ENCODE measurements at places on chromosomes 4 and X.

DNA sequence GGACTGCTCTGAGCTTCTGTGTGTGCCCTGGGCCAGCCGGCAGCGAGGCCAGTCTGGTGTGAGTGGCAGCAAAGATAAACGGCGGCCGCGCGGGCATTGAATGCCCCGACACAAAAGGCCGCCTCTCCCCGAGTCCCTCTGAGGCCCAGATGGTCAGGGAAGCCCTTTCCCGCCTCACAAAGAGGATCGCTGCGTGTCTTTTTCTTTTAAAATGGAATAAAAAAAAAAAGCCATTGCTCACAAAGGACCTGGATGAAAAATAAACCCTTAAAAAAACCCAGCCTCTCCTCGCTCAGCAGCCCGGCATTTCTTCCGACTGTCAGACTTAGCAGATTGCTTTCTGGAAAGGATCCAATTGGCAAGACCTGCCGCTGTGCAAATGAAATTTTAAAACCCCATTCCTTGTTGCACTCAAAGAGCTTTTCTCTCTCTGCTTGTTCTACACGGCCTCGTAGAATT is 578.7 kb downstream of the BCOR start:
- no peak for DNase-seq

DNA sequence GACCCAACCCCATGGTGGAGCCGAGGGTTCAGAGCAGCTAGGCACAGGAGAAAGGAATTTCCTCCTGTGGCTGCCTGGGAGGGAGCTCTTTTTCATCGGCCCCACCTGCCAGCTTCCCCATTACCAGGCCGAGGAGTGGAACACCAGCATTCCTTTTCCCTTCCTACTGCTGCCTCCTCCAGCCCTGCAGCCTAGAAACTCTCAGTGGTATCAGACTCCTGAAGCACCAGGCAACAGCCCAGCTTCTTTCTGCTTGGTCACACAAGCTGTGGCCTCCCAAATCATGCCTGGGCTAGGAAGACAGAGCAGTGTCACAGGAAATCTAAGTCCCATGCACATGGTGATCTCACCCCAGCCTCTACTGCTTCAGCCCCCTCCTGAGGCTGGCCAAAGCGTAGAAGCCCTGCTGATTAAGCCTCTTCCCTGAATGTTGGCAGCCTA is 30.1 kb downstream of the RTL5 start:
- no peak for DNase-seq

- no peak for DNase-seq
Observed at GRCh38 chr4:141248029-141248428, 27.3 kb downstream of the ZNF330 start.

GRCh38 chr4:37486166-37486565 is 200.0 kb downstream of the RELL1 start:
- DNase-seq: no peak
